ENCODE measurements at places on chromosomes 1 and 21.

DNA sequence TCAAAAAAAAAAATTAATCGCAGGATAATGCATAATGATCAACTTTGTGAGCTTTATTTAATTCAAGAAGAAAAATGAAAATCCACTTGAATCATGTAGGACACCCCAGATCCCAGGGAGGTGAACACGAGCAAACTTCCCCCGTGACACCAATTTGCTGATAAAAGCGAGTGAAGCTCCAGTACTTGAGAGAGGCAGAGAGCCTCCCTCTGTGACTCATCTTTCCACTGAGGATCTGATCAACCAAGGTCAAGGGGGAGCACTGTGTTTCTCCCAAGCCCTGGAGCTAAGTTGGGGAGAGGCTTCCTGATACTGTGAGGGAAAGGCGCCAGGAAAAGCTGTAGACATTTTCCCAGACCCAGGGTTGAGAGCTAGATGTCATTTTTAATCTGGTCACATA is 160.9 kb downstream of the SLC44A5 start:
- DNase-seq, result no peak

DNA sequence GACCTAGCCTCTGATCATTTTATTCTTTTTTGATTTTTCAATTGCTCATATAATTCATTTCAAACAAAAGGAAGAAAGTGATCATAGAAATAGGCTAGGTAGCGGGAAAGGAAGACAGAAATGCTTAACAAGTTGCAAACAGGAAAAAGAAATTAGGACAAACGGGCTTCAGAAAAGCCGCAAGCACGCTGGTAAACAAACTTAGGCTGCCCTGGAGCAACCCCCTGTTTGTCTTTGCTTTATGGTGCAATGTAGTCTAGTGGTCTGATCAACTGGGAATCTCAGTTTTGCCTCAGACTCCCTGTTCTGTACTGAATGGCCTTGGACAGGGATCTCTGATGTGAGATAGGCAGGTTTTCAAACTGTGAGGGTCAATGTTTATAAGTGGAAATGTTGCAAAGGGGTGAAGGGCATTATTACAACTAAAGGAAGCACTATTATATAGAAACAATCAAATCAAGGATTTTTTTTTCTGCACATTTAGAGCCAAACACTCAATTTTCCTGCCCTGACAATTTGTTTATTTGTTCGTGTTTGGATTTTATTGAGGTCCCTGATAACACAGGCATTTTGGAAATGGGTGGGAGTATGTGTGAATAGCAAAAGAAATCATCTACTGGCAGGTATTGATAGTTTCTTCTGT is 146.8 kb upstream of the NRIP1 start:
- no peak for DNase-seq

DNA sequence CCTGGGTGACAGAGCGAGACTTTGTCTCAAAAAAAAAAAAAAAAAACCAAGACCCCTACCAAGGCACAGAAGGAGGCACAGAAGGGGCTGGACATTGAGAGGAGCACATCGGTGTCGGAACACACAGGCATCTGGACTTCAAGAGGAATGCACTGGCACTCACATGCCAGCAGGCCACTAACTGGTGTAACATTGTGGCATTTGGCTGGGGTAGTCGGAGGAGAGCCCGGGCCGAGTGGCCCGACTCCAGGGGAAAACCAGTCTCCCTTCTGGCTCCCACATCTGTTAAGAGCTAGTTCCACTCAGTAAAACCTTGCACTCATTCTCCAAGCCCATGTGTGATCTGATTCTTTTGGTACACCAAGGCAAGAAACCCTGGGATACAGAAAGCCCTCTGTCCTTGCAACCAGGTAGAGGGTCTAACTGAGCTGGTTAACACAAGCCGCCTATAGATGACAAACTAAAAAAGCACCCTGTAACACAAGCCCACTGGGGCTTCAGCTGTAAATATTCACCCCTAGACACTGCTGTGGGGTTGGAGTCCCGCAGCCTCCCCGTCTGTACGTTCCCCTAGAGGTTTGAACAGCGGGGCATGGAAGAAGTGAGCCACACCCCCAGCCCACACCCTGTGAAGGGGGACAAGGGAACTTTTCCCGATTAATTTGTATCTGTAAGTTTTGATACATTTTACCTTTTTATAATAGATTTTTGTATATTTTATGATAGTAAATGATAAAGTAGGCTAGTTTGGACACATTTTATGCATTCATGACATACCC is 17.2 kb upstream of the AKIRIN1 start:
- no peak for DNase-seq

- DNase-seq, result no peak
Measured at GRCh38 chr1:225822655-225823403, 12.9 kb downstream of the EPHX1 start.

Data from activated CD4-positive, CD25-positive, alpha-beta regulatory T cell treated with anti-CD3 and anti-CD28 coated beads, Interleukin-2, amount 50 U/mL, for 16 hours (primary cell).